ENCODE measurements at places on chromosomes 11 and 22.

GRCh38 chr11:17098658-17099057 is 21.2 kb upstream of the RPS13 start:
- no peak for DNase-seq

GRCh38 chr11:15602785-15603567 is 488.3 kb downstream of the INSC start:
- no peak for DNase-seq

- DNase-seq = no peak
Measured at GRCh38 chr22:20436768-20437612, 635 bp downstream of the SCARF2 start.

GRCh38 chr11:128240546-128240945 is 346.8 kb downstream of the ETS1 start:
- no peak for DNase-seq

GRCh38 chr22:29165321-29166060 is 40.2 kb upstream of the EMID1 start:
- DNase-seq = no peak

- DNase-seq = no peak
Measured at GRCh38 chr11:133835593-133836548, 9.4 kb downstream of the SPATA19 start.

- no peak for DNase-seq
Measured at GRCh38 chr11:36890121-36890679, 292.2 kb upstream of the RAG2 start.

DNA sequence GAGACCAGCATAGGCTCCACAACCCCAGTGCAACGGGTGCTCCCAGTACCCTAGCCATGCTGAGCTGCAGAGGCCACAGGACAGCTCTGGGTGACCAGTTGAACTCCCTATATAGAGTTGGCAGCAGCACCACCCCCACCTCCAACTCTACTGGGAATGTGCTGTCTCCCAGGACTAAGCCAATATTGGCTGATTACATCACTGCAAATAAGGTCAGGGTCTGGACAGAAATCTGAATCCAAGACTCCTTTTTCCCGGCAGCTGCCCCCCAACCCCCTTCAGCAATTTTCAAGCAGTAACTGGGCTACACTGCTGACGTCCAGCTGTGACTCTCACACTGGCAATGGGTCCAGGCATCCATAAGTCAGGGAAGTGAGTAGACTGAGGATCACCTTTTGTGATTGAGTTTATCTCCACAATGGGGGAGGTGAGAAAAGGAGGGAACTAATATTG is at the start of gene HPX:
HPX (minus strand) TSS at position 82 of the 453 bp plus-strand sequence; CDS start at position 58, 24 bp downstream.
- no peak for DNase-seq

- DNase-seq = peak; percentile 80
Measured at GRCh38 chr11:116731097-116731761, 41.6 kb downstream of the BUD13 start.

DNA sequence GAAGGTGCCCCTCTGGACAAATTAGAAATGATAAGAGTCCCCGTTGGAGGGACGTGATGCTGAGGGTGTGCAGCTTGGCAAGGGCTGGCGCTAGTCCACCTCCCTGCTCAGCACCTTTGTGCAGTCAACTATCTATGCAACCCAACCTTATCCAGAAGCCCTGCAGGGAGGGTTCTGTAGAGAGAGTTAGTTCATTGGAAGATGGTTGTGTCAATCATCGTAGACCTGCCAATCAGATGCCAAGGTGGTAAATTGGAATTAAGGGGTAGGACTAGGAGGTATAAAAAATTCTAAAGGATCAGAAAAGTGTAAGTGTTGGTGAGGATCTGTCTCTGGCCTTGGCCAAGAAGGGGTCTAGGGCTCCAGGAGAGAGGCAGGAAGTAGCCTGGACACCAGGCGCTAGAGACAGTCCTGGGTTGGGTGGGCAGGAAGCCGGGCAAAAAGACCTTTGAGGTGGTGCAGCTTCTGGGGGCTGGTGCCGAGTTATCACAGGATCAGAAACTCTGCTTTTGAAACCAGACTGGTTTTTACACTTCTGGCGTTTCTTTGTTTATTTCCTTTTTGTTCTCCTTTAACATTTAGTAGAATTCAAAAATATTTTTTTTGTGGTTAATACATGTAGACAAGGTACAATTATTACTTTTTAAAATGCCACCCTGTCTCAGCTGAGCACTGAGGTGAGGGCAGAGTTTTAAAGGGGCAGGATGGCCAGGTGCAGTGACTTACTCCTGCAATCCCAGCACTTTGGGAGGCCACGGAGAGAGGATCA is 1.6 kb downstream of the C1QTNF6 start:
- DNase-seq = no peak
